ENCODE measurements at places on chromosomes 13 and 19.
A peak's percentile ranks its signal among the peaks of the same experiment; 100 is the strongest.

DNA sequence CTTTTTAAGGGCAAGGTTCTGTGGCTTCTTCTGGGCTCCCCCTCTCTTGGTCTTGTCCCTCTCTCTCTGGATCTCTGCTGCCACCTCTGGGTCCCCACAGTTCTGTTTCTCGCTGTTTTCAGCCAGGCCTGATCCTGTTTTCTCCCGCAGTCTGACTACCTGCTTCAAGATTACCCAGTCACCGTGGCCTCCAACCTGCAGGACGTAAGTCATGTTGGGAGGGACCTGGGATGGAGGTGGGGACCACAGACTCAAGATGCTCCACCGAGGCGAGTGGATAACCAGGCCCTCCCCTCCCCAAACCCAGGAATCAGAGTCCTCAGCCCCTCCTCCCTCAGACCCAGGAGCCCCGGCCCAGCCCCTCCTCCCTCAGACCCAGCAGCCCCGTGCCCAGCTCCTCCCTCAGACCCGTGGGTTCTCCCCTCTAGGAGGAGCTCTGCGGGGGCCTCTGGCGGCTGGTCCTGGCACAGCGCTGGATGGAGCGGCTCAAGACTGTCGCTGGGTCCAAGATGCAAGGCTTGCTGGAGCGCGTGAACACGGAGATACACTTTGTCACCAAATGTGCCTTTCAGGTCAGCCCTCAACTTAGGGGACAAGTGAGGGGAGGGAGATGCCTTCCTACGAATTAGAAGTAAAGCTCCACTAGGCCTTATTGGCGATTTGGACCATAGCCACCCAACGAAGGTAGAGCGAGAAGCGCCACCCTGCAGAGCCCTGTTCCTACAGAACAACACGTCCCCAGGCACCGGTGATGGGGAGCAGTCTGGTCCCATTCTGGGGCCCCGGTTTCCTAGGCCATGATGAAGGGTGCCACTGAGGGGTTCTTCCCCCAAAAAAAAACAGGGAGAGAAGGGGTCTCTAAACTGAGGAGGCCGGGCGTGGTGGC is 2.2 kb downstream of the FLT3LG start:
- peaks cover 49% of the 10 kb centered on the region for H3K4me1 ChIP-seq
- no peaks in the 10 kb centered on the region for H3K27me3 ChIP-seq
- DNase-seq = peak; percentile 83
- H3K36me3 ChIP-seq = peaks cover 36% of the 10 kb centered on the region
- H3K4me3 ChIP-seq = peak overlapping the region; percentile 97

GRCh38 chr13:111944171-111944583 is 122.8 kb upstream of the SOX1 start:
- H3K4me3 ChIP-seq = no peak overlapping the region
- no peak overlapping the region for H3K27ac ChIP-seq
- no peak for DNase-seq
- H3K36me3 ChIP-seq = no peaks in the 10 kb centered on the region
- H3K4me1 ChIP-seq = no peaks in the 10 kb centered on the region
- no peaks in the 10 kb centered on the region for H3K27me3 ChIP-seq

DNA sequence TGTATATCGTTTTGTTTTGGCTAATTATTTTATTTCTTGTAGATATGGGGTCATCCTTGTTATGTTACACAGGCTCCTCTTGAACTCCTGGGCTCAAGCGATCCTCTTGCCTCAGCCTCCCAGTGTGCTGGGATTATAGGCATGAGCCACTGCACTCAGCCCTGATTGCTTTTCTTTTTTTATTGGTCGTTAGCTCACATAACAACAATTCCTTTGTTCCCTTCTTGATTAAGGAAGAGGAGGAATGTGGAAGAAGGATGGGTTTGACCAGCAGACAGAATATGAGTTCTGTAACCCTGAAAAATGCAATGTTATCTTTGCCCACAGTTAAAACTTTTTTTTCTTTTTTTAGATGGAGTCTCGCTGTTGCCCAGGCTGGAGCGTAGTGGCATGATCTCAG is 11.4 kb downstream of the BRME1 start:
- DNase-seq = no peak
- no peaks in the 10 kb centered on the region for H3K36me3 ChIP-seq
- H3K4me1 ChIP-seq = no peaks in the 10 kb centered on the region
- H3K27ac ChIP-seq = no peak overlapping the region
- H3K4me3 ChIP-seq = no peak overlapping the region

DNA sequence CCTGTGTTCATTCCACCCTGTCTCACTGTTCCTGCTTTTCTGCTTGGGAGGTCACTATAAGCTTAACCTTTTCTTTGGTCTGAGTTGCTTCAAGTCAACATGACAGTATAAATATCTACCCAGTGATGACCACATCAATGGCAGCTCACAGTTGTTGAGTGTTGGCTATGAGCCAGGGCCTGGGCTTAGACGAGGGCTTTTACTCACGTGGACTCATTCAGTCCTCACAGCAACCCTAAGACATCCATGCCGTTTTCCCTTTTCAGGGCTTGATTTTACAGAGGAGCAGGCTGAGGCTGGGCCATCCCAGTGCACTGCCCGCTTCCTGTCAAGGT is 10.2 kb upstream of the CCDC97 start:
- no peak overlapping the region for H3K4me3 ChIP-seq
- H3K27ac ChIP-seq = peak overlapping the region; percentile 98
- DNase-seq = no peak
- peaks cover 98% of the 10 kb centered on the region for H3K36me3 ChIP-seq

- no peaks in the 10 kb centered on the region for H3K36me3 ChIP-seq
- no peak overlapping the region for H3K4me3 ChIP-seq
- H3K27ac ChIP-seq = no peak overlapping the region
- H3K4me1 ChIP-seq = no peaks in the 10 kb centered on the region
- H3K27me3 ChIP-seq = peaks cover 2% of the 10 kb centered on the region
- no peak for DNase-seq
These were observed 156.0 kb downstream of the KCTD12 start for GRCh38 chr13:76730220-76730619.

DNA sequence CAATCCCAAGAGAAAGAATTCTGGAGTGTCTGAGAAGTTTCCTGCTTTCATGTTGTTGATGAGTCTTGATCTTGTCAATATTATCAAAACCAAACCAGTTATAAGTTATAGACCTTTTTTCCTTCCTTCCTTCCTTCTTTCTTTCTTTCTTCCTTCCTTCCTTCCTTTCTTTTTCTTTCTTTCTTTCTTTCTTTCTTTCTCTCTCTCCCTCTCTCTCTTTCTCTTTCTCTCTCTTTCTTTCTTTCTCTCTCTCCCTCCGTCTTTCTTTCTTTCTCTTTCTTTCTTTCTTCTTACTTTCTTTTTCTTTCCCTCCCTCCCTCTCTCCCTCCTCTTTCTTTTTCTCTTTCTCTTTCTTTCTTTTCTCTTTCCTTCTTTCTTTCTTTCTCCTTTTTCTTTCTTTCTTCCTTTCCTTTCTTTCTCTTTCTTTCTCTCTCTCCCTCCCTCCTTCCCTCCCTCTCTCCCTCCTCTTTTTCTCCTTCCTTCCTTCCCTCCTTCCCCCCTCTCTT is at the start of gene OR7G3:
OR7G3 (minus strand) TSS at position 51 of the 506 bp plus-strand sequence; CDS start at position 51, 0 bp downstream.
- H3K27ac ChIP-seq = no peak within 1 kb of the TSS
- H3K36me3 ChIP-seq = no peaks in the 10 kb centered on the region
- peaks cover 5% of the 10 kb centered on the region for H3K4me1 ChIP-seq
- H3K4me3 ChIP-seq = no peak within 1 kb of the TSS
- no peak for DNase-seq

GRCh38 chr19:47074621-47075020 is 26.2 kb upstream of the TMEM160 start:
- H3K4me1 ChIP-seq = peaks cover 10% of the 10 kb centered on the region
- peaks cover 66% of the 10 kb centered on the region for H3K36me3 ChIP-seq
- no peak for DNase-seq
- H3K27me3 ChIP-seq = no peaks in the 10 kb centered on the region
- H3K4me3 ChIP-seq = no peak overlapping the region

- no peaks in the 10 kb centered on the region for H3K27me3 ChIP-seq
- H3K36me3 ChIP-seq = peaks cover 37% of the 10 kb centered on the region
- H3K27ac ChIP-seq = peak overlapping the region; percentile 99
- DNase-seq = no peak
- H3K4me1 ChIP-seq = peaks cover 61% of the 10 kb centered on the region
These were observed 5.6 kb upstream of the TM9SF2 start for GRCh38 chr13:99495466-99496183.

- H3K27me3 ChIP-seq = no peaks in the 10 kb centered on the region
- H3K4me3 ChIP-seq = no peak overlapping the region
- DNase-seq = no peak
- no peaks in the 10 kb centered on the region for H3K36me3 ChIP-seq
These were observed 664.2 kb upstream of the SLC10A2 start for GRCh38 chr13:103730407-103730806.

DNA sequence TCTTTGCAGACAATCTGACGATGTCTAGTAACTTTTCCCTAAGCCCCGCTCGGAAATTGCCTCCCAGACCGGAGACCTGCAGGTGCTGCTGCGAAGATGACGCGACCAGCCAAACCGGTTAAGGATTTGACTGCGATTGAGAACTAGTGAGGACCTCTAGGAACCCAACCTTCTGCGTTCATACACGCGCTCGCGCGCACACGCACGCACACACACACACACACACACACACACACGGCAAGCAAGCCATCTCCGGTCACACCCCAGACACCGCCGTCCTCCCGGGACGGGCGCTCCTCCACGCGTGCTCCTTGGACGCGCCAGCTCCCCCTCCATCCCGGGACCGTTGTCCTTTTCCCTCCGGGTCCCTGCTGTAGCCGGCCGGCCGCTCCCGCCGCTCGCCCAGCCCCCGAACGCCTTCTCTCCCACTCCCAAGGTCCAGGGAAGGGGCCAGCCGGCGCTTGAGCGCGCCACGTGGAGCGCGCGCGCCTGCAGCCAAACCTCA is 1.2 kb downstream of the TBC1D4 start:
- DNase-seq = peak; percentile 24
- peaks cover 14% of the 10 kb centered on the region for H3K4me1 ChIP-seq
- peak overlapping the region; percentile 68 for H3K4me3 ChIP-seq

DNA sequence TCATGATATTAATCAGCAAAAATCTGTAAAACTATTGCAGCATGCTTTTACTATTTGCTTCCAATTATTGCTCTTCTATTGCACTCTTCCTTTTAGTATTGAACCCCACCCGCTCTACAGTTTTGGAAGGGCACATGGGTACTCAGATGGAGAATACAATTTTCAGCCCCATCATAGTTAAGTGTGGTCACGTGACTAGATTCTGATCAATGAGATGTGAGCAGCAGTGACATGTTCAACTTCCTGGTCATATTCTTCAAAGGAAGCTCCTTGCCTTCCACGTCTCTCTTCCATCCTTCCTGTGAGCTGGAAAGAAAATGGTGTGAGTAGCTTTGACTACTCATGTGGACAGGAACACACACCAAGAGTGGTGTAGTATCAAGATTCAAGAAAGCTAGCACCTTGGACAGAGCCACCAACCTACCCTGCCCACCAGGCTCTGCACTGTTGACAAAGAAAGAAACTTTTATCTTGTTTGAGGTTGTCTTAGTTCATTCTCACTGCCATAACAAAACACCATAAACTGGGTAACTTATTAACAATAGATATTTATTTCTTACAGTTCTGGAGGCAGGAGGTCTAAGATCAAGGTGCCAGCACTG is 3.8 kb upstream of the FGF14 start:
- peaks cover 19% of the 10 kb centered on the region for H3K4me1 ChIP-seq
- H3K36me3 ChIP-seq = no peaks in the 10 kb centered on the region
- no peak for DNase-seq
- no peak overlapping the region for H3K4me3 ChIP-seq

GRCh38 chr19:41597600-41598041 is 21.7 kb downstream of the CEACAM21 start:
- H3K4me1 ChIP-seq = peaks cover 15% of the 10 kb centered on the region
- H3K4me3 ChIP-seq = no peak overlapping the region
- peak; percentile 80 for DNase-seq
- no peak overlapping the region for H3K27ac ChIP-seq
- H3K27me3 ChIP-seq = peaks cover 27% of the 10 kb centered on the region

GRCh38 chr13:102017248-102017647 is 384.6 kb downstream of the FGF14 start:
- H3K4me1 ChIP-seq = no peaks in the 10 kb centered on the region
- H3K36me3 ChIP-seq = no peaks in the 10 kb centered on the region
- H3K27me3 ChIP-seq = no peaks in the 10 kb centered on the region
- no peak overlapping the region for H3K4me3 ChIP-seq
- DNase-seq = no peak
- no peak overlapping the region for H3K27ac ChIP-seq

DNA sequence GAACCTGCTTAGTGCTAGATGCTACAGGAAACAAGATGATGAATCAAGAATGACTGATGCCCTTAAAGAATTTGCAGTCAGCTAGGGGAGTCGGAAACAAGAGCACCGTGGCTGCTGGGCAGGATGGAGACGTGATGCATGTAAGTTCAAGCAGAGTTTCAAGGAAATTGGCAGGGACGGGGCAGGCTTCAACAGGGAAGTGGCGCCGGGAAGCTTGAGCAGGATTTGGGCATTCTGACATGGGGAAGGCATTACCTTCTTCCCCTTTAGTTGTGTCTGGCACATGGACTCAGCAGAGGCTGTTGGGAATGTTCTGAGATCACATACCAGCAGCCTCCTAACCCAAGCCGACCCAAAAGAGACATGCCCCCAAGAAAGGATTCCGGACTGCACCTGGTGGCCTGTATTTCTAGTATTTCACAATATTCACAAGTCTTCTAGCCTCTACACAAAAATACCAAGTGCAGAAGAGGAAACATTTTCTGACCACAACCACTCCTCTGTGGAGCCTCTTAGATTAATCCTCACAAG is 138.2 kb downstream of the CRYL1 start:
- H3K4me1 ChIP-seq = peaks cover 15% of the 10 kb centered on the region
- H3K36me3 ChIP-seq = no peaks in the 10 kb centered on the region
- H3K27me3 ChIP-seq = peaks cover 3% of the 10 kb centered on the region

GRCh38 chr13:40522282-40522681 is 144.2 kb downstream of the FOXO1 start:
- no peaks in the 10 kb centered on the region for H3K36me3 ChIP-seq
- no peak for DNase-seq
- H3K4me3 ChIP-seq = no peak overlapping the region
- no peaks in the 10 kb centered on the region for H3K27me3 ChIP-seq
- H3K27ac ChIP-seq = no peak overlapping the region
- H3K4me1 ChIP-seq = peaks cover 23% of the 10 kb centered on the region

GRCh38 chr19:50649433-50650391 is at the start of gene C19orf81:
TSS of gene C19orf81 (plus strand) at chr19:50649445. CDS start at chr19:50649445, 0 bp downstream.
- no peaks in the 10 kb centered on the region for H3K4me1 ChIP-seq
- no peaks in the 10 kb centered on the region for H3K36me3 ChIP-seq
- no peak within 1 kb of the TSS for H3K4me3 ChIP-seq
- no peak for DNase-seq

GRCh38 chr19:34351382-34351826 is 13.6 kb upstream of the GPI start:
- peaks cover 13% of the 10 kb centered on the region for H3K36me3 ChIP-seq
- peak; percentile 68 for DNase-seq
- H3K4me1 ChIP-seq = peaks cover 32% of the 10 kb centered on the region
- H3K27me3 ChIP-seq = no peaks in the 10 kb centered on the region
- H3K27ac ChIP-seq = peak overlapping the region; percentile 97

- no peak overlapping the region for H3K4me3 ChIP-seq
- no peak for DNase-seq
- no peaks in the 10 kb centered on the region for H3K36me3 ChIP-seq
These were observed 17.5 kb downstream of the ELAVL3 start for GRCh38 chr19:11463391-11463790.
